D721Med (cell line): ENCODE measurements at places on chromosomes 2 and 18.

- DNase-seq: no peak
These were observed 74.9 kb upstream of the DLX2 start for GRCh38 chr2:172177581-172177980.

DNA sequence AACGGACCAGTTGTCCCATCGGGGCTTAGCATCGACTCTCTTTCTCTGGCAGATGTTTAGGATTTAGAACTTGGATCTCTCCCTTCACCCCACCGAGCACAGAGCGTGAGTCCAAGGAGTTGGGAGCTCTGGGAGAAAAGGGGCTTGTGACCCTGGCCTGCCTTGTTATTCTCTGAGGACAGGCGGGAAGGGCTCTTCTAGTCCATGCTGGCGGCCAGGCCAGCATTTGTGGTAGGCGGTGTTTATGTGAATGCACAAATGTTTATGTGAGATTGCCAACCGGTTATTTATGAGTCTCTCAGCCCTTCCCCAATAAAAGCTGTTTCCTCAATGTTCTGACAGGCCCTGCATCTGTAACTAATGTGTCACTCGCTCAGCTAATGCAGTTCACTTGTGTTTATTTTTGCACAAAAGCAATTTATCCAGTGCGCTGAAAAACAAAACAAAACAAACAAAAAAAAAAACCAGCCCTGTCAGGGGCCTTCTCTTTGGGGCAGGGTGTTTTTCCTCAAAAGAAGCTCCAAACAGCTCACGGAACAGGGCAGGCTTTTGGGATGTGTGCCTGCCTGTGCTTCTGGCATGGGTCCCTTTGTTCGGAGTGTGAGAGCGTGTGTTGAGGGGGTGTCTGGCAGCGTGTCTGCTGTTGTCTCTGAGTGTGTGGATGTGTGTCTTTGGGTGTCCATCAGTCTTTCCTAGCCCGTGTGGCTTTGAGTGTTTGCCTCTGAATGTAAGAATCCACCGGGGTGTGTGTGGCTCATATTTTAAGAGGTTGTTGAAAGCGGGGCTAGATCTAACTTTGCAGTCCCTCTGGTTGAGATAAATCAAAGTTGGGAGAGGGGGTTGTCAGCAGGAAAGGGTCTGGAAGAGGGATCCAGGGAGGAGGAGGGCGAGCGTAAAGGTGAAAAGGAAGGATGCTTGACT, 52.8 kb upstream of the HAAO start:
- DNase-seq: no peak

GRCh38 chr2:49616800-49617199, 462.5 kb upstream of the FSHR start:
- no peak for DNase-seq

DNA sequence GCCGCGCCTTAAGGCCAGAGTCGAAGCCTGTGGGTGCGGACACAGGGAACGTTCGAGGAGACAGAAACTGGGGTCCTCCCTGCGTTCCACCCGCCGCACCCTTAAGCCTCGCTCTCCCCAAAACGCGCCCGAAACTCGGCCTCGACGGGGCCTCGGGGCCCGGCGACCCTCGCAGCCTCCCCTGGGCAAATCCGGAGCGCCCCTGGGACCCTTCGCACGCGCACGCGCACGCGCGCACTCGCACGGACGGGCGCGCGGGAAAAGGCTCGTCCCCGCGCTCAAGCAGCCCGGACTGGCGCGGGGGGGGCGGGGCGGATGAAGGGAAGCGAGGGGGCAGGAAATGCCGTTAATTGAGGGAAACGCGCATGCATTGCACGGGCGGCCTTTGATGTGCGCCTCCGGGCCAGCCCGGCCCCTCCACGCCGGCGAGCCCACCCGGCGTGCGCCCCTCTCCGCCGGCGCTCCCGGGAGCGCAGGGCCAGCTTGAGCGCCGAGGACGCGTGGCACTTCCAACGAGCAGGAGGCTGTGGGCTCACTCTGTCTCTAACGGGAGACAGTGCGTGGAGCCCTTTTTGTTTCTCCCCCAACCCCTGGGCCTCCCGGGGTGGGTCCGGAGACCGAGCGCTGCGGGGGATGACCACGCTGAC, 5.4 kb upstream of the SALL3 start:
- no peak for DNase-seq

GRCh38 chr2:100755441-100755840, 64.5 kb upstream of the NPAS2 start:
- DNase-seq: no peak

DNA sequence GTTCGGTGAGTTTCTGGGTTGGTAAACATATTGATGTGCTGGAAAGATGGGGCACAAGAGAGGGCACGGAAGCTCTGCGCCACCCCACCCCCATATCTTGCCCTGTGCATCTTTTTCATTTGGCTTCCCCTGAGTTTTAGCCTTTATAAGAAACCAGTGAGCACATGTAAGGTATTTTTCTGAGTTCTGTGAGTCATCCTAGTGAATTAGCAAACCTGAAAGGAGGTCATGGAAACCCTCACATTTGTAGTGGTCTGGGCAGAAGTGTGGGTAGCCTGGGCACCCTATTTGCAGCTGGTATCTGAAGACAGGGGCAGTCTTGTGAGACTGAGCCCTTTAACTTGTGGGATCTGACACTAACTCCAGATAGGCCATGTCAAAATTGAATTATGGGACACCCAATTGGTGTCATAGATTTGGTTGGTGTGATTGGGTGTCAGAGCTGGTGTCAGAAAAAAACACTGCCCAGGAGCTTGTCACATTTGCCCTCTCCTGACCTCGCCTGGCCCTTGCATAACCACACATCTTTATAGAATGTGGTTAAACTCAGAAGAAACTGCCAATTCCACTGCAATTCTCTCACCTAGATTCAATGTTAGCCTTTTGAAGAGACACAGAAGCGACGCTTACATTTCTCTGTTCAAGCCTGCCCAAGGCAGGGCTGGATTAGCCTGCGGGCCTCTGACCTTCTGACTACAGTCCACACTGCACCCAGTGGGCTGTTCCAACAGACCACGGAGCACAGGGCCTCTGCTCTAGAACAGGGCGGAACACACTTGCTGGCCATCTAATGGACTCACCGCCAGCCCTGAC, 12.0 kb upstream of the GALM start:
- DNase-seq: no peak

DNA sequence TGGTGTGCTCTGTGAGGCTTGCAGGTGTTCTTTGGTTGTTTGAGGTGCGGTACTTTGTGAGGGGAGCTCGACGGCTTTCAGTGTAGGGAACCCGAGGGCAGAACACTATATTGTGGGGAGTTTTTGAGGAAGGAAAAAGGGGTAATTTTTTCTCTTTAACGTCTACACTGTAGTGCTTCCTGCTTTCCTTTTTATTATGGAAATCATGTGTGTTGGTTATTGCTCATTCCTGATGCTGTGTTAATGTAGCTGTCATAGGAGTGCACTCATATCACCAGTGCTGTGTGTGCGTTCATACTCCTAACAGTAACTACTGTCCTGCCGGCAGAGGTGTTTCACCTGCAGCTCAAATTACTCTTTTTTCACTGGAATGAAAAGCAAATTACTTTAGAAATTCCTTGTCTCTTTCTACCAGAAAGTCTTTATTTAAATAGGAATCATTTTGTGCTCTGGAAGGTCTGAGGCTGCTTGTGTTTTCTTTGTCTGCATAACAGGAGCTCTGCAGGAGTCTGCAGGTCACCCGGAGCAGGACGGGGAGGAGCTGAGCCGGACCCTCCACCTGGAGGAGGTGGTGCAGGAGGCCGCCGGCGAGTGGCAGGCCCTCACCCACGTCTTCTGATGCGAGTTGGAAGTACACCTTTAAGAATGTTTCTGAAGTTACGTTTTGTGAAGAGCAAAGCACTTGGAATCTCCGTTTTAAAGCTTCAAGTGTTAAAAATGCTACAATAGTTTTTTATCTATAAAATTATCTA, 145.5 kb downstream of the ZNF236 start:
- no peak for DNase-seq

DNA sequence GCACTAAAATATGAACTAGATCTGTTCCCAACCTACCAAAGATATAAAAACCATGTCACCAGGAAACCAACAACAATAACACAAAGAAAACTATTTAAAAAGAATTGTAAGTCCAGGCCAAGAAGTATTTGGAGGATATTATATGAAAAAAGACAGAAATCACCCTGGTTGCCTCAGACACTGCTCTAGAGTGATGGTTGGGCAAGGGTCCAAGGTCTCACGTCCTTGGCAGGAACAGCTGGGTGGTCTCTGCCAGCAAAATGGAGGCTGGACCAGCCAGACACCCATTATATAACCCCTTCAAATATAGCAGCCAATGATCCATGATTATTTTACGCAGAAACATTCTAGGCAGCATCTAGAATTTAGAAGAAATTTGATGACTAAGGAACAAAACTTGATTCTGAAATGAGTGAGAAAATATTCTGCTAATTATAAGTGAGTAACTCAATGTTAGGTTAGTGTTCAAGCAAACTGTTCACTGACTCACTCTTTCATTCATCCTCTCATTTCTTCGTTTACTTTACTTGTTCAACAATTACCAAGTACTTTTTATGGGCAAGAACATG, 35.4 kb downstream of the MRPL35 start:
- DNase-seq: no peak

DNA sequence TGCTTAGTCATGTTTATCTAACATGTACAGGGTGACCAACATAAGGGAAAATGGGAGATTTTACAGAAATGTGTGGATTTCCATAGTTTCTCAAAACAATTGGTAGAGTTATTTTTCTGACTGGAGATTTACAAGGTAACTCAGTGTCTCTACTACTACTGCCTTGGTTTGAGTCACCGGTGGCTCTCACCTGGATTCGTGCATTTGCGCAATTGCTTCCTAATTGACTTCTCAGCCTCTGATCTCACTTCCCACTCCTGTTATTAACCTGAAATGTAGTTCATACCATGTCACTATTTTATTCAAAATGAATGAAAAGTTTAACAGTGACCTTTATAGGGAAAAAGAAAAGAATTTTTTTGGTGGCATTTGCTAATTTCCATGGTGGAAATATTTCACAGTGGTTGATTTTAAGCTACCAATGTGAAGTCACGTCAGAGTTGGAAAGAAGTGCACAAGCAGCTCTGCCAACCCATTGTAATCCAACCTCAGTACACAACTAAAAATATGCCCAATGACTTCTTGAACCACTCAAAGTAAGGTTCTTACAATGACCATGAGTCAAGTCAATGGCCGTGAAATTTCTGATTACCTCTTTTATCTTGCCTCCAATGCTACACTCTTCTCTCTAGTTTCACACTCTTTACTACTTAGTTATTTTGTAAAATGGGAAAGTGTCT, 94.0 kb downstream of the NYAP2 start:
- no peak for DNase-seq

DNA sequence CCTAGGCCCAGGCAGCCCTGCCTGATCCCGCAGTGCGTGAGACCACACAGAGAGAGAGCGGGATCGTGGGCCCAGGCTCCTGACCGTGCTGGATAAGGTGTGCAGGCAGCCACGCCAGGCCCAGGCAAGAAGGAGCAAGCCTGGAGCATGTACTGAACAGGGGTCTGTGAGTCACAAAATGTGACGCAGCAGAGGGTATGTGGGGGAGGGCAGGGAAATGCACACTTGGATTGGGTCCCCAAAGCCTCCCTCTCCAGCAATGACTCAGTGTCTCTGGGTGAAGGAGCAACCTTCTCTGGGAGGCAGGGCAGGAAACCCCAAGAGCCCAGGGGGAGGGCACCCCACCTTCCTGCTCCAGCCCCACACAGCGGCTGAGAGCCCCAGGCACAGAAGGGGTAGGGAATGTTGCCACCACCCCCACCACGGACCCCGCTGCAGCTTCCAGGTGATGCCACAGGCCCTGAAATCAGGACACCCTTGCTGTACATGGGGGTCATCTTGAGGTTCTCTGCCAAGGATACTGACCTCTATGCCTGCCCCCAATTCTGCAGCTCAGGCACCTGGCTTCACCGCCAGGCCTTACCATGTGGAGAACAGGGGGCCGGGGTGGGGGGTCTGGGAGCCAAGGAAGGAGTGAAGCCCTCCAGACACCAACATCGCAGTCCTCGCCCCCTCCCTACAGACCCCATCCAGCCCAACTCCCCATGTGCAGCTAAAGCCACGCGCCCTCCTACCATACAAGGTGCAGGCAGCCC, 1.3 kb upstream of the GPC1 start:
- no peak for DNase-seq

DNA sequence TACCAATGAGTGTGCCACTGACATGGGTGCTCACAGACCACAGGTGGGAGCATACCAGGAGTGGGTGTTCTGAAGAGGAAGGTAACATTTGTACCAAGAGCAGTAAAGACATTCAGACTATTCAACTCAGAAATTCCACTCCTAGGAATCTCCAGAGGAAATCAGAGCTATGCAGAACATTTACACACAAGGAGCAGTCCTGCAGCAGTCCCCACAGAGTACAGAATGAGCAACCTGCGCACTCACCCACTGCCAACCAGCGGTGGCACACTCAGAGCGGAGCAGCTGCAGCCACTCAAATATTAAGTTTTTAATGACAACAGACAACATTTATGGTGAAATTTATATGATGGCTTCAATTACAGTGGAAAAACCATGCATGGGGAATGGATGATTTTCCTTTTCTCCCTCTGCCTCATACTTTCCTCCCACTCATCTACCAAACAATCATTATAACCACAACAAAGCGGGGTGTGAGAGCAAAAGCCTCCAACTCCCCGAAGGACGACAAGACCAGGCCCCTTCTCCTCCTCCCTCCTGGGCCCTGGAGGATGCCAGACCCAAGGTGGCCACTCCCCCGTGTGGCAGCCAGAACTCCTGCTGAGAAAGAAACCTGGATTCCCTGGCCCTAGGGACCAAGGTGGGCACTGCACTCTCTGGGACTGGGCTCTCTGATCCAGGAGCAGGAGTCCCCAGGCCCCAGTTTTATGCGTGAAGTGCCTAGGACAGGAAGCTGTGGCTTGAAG, 5.4 kb downstream of the HS6ST1 start:
- peak; percentile 18 for DNase-seq

DNA sequence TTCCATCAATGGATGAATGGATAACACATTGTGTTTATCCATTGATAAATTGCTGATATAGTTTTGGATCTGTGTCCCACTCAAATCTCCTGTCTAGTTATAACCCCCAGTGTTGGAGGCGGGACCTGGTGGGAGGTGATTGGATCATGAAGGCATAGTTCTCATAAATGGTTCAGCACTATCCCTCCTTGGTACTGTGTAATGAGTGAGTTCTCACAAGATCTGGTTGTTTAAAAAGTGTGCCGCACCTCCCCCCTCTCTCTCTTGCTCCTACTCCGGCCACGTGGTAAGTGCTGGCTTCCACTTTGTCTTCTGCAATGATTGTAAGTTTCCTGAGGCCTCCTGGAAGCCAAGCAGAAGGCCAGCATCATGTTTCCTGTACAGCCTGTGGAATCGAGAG, 23.9 kb upstream of the SPATA3 start:
- no peak for DNase-seq

DNA sequence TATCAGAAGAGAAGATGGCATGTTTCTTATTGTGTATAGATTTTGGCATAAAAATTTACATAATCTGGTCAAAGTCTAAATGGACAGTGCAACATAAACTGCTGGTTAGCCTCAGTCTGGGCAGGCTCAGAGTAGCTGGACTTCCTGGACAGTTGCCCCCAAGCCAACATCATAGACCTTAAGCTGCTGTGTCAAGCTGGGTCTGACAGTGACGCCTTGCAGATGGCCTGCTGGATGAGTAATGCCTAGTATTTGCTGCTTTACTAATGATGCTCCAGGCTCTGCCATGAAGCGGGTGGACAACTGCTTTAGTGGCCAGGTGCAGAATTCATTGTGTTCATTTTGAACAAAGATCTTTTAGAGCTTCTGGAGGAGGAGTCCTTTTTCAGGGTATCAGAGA, 603.7 kb upstream of the ZEB2 start:
- no peak for DNase-seq
